Naive thymus-derived CD4-positive, alpha-beta T cell (primary cell): ENCODE measurements at places on chromosomes 13 and 19.
A peak's percentile ranks its signal among the peaks of the same experiment; 100 is the strongest.

GRCh38 chr19:47493378-47494210, 9.6 kb upstream of the KPTN start:
- no peak for DNase-seq

GRCh38 chr19:50043967-50044366, 18.2 kb downstream of the ZNF473 start:
- no peak for DNase-seq

- DNase-seq, result no peak
Observed at GRCh38 chr13:82136880-82137279, 1745.4 kb downstream of the SLITRK1 start.

- no peak for DNase-seq
Observed at GRCh38 chr13:50268500-50268899, 253.3 kb downstream of the KCNRG start.

DNA sequence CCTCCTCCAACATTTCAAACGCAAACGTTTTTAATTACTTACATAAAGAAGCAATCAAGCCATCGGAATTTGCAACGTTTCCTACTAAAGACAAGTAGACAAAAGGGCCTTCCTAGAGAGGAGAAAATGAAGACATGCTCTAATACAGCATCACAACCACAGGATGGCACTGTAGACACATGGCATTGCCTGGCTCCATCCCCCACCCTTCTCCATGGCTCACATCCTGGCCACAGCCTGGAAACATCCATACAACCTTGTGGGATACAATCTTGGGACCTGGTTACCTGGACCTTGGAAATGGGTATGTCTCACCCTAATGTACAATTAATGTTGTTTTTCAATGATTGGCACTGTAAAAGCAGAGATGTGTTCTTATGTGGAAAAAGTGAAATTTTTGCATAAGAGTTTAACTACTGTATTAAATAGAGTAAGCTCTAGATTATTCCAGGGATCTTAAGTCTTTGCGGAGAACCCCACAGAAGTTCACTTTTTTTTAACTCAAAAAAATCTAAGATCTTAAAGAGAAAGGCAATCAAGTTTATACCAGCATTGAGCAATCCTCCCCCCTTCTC, 21.5 kb downstream of the EBPL start:
- no peak for DNase-seq

- no peak for DNase-seq
Observed at GRCh38 chr13:77696879-77697216, 639 bp upstream of the SLAIN1 start.

GRCh38 chr19:13282486-13283065, 132.4 kb downstream of the IER2 start:
- no peak for DNase-seq

GRCh38 chr13:67515895-67516294, 285.8 kb upstream of the PCDH9 start:
- no peak for DNase-seq

- no peak for DNase-seq
Observed at GRCh38 chr19:43739439-43740235, 15.1 kb downstream of the SMG9 start.

DNA sequence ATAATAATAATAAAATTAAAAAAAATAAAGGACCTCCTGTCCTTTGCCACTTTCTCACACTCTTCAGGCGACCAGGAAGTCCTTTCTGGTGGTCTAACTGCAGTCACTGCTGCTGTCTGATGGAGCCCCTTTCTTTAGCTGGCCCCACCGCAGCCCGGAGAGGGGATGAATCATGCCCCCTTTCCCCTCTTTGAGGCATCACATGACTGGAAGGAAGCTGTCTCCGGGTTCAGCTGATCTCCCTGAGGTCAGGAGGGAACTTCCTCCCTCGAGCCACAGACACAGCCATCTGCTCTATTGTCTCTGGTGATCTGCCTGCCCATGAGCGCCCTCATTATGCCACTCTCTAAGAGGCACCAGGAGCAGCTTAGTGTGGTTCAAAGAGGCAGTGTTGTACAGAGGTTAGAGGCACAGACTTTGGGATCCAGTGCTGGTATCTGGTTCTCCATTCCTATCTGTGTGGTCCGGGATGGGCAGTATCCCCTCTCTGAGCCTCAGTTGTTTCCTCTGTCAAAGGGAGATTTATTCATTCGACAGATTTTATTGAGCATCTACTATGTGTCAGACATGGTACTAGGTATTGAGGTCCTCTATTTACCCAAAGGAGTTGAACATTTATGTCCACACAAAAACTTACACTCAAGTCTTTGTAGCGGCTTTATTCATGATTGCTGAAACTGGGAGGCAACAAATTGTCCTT, 30.0 kb downstream of the VAV1 start:
- DNase-seq, result peak; percentile 51

DNA sequence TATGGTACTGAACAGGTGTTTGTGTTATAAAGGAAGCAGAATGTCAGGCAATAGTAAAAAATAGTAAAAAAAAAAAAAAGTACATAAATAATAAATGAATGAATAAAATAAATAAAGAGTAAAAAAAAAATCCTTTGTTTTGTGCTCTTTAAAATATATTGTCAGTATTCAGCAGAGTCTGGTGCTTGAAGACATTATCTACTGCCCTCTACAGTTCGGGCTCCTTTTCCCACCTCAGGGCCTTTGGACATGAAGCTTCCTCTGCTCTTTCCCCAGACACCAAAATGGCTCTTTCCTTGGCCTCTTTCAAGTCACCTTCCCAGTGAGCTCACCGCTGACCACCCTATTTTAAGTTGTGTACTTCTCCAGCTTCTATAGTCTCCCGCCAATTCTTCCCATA, 137.5 kb downstream of the TNFRSF19 start:
- no peak for DNase-seq

- no peak for DNase-seq
Observed at GRCh38 chr13:67148161-67148571, 82.0 kb downstream of the PCDH9 start.

- no peak for DNase-seq
Observed at GRCh38 chr13:67299072-67299635, 69.0 kb upstream of the PCDH9 start.

DNA sequence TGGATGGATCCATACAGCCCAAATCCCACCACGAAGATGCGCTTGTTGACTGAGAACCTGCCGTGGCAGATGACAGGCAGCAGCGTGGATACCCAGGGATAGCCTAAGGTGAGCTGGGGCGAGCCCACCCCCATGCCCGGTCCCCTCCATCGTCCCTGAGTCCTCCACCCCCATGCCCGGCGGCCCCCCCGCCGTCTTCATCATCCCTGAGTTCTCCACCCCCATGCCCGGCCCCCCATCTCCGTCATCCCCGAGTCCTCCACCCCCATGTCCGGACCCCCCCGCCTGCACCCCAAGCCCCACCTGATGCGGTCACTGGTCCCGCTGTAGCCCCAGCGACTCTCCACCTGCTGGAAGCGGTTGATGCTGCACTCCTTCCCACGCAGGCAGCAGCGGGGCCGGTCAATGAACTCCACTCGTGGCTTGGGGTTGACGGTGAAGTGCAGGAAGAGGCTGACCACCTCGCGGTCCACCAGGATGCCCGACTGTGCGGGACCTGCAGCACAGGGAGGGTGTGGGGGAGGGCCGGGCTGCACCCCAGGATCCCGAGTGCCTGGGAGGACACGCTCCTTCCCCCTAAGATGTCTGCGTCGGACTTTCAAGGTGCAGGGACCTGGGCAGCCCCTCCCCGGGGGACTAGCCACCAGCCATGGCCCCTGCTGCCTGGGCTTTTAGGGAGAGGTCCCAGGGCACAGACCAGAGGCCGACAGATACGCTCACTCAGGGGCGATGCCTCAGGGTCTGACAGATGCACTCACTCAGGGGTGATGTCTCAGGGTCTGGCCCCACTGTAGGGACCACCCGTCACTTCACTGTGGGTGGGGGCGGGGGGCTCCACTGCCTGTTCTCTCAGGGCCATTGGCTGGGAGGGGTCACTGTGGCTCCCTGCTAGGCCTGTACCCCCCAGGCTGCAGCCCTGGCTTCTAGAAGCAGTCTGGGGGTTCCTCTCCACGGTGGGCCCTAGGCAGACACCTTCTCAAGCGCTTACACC, 28.0 kb downstream of the BTBD2 start:
- DNase-seq, result no peak

DNA sequence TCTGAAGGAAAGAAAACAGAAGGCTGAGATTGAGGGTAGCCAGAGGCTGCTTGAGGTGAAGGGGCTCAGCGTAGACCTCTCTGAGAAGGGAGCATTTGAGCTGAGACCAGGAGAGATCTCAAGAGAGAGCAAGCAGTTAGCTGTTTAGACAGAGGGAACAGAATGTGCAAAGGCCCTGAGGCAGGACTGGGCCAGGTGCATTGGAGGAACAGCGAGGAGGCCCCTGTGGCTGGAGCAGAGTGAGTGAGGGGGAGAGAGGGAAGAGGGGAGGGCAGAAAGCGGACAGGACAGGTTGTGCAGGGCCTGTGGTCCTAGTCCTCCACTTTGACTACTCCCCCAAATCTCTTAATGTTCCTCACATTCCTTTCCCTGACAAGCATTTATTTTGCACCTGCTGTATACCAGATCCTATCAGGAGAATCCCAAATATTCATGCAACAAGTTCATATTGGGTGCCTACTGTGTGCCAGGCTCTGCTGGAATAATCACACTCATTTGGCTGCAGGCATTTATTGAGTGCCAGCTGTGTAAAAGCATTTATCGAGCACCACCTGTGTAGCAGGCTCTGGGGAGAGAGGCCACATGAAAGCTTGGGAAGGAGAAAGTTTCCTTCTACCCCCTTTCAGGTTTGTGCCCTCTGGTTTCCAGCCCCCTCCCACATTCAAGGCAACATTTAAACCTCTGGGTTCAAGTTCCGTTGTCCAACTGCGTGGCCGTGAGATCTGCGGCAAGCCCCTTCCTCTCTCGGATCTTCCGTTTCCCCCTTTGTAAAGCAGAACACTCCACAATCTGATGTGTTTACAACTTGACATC, 36.5 kb downstream of the NFIC start:
- DNase-seq, result no peak

- DNase-seq, result no peak
Observed at GRCh38 chr19:6216996-6217751, 62.6 kb downstream of the MLLT1 start.

DNA sequence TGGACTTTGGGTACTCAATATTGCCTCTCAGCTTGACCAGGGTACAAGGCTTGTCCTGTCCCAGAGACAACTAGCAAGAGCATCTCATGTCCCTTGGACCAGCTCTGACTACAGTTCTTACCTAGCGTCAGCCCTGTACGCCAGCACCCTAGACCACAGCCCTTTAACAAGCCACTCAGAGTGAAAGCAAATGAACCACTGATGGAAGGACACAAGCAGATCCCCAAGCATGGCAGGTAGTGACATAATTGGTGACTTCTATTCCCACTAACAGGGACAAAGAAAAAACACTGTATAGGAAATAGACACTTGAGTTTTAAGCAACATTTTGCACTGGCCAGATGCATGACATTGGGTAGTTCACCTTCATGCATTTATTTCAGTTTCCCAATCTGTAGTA, 8.8 kb upstream of the LRCH1 start:
- DNase-seq, result no peak

- no peak for DNase-seq
Observed at GRCh38 chr19:18850471-18851375, 19.0 kb downstream of the UPF1 start.

GRCh38 chr19:42228641-42229040, 8.5 kb downstream of the ZNF526 start:
- DNase-seq, result no peak
